Lower lobe of right lung (tissue), 2 donors: ENCODE measurements at places on chromosomes 7 and 10. TPM values are rescaled to one million over a fixed set of nuclear protein-coding genes. Genes with fewer than 3 reads are reported as not detected.

GRCh38 chr10:59265141-59265540 lies 88.7 kb downstream of the PHYHIPL start:
- DNase-seq: no peak

DNA sequence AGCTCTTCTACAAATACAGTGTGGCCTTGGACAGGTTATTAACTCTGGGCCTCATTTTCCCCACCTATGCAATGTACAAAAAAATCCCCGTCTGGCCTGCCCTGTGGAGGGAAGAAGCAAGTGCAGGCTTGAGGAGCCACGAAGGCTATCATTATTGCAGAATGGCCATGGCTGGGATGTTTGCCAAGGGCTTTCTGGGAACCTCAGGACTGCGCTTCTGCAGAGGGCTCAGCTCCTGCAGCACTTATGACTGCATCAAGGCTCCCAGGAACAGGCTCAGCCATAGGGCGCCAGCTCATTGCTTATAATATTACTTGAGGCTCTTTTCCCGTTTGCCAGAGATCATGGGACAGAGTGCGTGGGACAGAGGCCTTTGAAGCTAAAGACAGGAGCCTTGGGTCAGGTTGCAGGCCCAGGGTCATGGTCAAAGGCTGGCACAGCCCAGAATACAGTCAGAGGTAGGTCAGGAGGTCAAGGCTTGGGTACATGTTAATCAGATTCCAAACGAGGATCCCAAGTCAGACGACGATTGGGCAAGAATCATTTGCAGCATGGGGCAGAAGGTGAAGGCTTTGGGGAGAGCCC lies 20.6 kb upstream of the C10orf105 start:
- DNase-seq: no peak

DNA sequence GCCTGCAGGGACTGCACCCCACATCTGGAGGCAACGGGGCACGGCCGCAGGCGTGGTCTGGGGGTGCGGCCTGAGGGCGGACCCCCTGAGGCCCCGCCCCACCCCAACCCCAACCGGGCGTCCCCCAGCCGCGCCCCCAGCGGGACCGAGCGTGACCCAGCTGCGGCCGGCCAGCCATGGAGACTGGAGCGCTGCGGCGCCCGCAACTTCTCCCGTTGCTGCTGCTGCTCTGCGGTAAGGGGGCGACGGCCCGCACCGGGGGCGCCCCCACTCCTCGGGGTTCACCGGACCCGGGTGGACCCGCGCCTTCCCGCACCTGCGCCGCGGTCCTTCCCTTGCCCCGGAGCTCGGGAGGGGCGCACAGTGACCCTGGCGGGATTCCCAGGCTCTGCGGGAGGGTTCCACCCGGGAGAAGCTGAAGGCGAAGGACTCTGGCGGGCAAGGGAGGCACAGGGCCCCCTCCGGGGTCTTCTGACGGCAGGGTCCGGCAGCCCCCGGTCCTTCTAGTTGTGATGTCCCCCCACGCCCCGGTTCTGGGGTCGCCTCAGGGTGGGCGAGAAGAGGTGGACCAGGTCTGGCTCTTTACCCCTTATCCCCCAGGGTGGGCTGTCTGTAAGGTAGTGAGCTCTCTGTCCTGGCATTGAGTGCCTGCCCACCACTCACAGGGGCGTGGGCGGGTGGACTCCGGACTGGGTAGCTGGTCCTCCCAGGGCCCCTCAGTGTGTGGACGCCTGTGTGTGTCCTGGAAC lies at the start of gene RAMP3:
Gene RAMP3, plus strand, starts transcription at position 139 of the 749 bp plus-strand sequence. Its CDS starts 38 bp downstream, at position 177.
- no peak for DNase-seq

DNA sequence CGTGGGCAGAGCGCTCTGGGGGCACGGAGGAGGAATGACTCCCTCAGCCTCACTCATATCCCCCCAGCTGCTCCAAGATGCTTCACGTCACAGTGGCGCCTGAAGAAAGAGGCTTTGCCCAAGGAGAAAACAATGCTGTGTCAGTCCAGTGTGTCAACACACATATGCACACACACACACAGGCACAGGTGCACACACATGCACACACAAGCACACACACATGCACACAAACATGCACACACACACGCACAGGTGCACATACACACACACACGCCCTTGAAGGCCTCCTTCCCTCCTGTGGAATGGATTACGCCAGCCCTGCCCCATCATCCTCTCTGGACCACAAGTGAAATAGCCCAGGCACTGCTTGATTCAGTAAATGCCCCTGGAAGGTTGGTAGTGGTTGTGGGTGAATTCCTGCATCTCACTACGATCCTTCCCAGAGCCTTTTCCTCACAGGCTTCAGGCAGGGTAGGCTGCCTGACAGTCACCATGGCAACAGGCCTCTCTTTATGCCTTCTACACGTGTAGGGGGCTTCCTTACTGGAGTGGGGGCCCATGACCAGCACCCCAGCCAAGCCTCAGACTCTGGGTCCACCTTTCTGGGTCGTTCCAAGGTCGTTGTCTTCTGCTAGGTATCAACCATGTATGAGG lies 371.5 kb upstream of the PODXL start:
- DNase-seq: no peak

GRCh38 chr7:11274074-11274473 lies 300.4 kb downstream of the PHF14 start:
- DNase-seq: no peak

GRCh38 chr10:82313401-82313800 lies 438.4 kb downstream of the NRG3 start:
- no peak for DNase-seq

DNA sequence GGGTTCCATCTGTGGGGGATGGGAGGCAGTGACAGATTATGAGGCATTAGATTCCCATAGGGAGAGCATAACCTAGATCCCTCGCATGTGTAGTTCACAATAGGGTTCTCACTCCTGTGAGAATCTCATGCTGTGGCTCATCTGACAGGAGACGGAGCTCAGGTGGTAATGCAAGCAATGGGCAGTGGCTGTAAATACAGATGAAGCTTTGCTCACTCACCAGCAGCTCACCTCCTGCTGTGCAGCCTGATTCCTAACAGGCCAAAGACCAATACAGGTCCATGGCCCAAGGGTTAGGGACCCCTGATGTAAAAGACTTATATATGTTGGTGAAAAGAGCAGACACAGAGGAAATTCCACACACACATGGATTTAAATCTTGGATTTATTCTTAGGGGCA lies 370.2 kb downstream of the NRG3 start:
- no peak for DNase-seq

DNA sequence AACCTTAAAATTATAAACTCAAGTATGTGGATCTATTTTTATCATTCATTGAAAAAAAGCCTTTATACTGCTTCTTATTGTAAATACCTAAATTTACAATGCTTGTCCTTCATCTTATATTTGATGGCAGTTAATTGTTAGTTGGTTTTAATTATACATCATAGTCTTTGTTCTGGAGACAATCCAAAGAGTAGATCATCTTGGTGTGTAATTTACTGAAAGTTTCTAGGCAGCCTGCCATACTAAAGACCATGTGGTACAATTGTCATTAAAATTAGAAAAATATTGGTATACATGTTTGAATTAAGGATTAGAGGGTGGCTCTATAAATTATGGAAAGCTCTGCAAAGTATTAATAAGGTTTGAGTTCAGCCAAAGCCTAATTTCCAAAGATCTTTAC lies 231.4 kb downstream of the KCND2 start:
- DNase-seq: no peak

DNA sequence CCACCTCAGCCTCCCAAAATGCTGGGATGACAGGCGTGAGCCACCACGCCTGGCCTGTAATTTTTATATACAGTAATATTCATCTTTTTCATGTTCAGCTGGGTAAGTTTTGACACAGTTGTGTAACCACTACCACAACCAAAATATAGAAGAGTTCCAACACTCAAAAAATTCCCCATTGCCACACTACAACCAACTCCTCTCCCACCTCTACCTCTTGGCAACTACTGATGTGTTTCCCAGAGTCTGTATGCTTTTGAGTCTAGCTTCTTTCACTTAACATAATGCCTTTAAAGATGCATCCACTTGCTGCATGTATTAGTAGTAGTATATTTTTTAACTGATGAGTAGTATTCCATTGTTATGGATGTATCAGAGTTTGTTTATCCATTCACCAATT lies 90.7 kb downstream of the SRPK2 start:
- DNase-seq: no peak

DNA sequence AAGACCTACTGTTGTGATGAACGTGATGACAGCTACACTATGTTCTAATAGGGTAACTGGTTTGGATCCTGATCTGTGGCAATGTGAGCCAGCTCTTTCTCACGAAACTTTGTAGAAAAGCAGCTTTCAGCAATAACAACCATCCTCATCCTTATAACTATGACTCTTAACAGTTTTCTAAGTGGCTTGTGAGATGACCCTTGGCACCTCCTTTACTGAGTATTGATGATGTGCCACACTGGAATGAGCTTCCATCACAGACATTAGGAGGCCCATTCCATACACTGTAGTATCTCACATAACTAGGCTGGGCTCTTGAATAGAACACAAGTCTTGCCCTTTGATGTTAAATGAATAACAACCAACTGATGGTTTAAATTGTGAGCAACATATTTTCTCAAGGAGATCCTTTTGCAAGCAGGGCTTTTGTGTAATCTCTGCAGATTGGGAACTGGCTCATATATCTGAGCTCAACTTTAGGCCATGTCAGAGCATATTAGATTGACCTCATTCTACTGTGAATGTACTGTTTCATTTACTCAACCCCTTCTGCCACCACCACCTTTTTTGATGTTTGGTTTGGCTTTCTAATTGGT lies 46.4 kb downstream of the MYPN start:
- DNase-seq: no peak

GRCh38 chr10:97096261-97097083 lies 89.3 kb downstream of the SLIT1 start:
- DNase-seq: no peak

- DNase-seq: no peak
Observed at GRCh38 chr10:74921744-74922143, 95.3 kb downstream of the KAT6B start.

- DNase-seq: no peak
Observed at GRCh38 chr7:148838905-148839304, 45.2 kb downstream of the EZH2 start.

DNA sequence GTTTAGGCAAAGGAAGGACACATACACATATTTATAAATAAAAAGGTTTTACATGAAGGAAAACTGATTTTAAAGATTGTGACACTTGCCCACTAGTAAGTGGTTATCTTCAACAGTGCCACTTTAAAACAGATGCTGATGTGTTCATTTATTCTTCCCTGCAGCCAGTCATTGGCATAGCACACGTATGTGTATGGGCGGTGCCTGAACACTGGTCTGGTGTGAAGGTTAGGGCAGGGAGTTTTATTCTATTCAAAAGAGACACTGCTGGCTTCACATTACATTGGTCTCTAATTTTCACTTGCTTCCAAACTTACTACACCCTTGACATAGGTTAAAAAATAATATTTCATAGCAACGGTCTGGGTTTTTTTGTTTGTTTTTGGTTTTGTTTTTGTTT lies 57.9 kb downstream of the NOD1 start:
- no peak for DNase-seq

GRCh38 chr7:105216786-105217185 lies 171.9 kb downstream of the SRPK2 start:
- DNase-seq: no peak

- DNase-seq: no peak
Observed at GRCh38 chr10:103715430-103715829, 139.9 kb downstream of the SH3PXD2A start.

- no peak for DNase-seq
Observed at GRCh38 chr7:41297166-41297565, 405.7 kb downstream of the INHBA start.

DNA sequence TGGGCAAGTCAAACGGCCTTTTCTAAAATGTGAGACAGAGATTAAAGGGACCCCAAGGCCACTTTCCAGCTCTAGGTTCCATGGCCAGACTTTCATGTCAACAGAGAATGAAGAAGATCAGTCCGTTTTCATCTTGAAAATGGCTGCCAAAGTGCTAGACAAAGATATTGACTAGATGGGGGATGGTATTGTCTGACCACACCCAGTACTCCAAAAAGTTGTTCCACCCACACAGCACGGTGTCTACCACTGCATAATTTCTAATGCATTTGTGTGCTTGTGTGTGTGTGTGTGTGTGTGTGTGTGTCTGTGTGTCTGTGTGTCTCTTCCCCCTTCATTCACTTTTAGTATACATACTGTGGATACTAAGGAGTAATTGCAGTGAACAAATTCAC lies 1.3 kb downstream of the COL1A2 start:
- no peak for DNase-seq

GRCh38 chr10:72132854-72133253 lies 44.5 kb upstream of the SPOCK2 start:
- DNase-seq: no peak

- DNase-seq: no peak
Observed at GRCh38 chr7:157017603-157018327, 7.3 kb upstream of the MNX1 start.

DNA sequence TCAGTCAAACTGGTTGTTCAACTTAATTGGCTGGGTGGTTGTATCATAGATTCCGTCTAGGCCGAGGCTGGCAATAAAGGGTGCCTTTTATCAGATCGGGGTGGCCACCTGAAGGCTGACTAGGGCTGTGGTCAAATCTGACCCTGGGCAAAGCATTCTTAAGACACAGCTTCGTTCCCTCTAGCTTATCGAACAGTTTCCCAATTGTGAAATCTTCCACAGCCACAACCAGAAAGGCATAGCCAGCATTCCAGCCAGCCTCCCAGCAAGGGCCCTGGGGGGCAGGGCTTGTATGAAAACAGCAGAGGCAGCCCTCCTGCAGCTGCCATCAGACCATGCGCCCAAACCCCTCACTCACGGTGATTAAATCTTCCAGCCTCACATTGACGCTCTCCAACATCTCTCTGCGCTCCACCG lies 42.5 kb upstream of the TMEM213 start:
- no peak for DNase-seq

Gene RSPH10B2
- 4.8 TPM for total RNA-seq

Gene TBXAS1
- total RNA-seq: 92.6 TPM

Gene ARHGEF35
- total RNA-seq: 10.3 TPM

Gene SFR1
- total RNA-seq: 7.4 TPM

Gene ZNF273
- 8.4 TPM for total RNA-seq

Gene PPRC1
- 32.7 TPM for total RNA-seq

Gene FAM25A
- not detected for total RNA-seq
